ENCODE measurements at places on chromosomes 4 and X.
A peak's percentile ranks its signal among the peaks of the same experiment; 100 is the strongest.

GRCh38 chr4:25903900-25904747 is 9.9 kb upstream of the SMIM20 start:
- H3K27ac ChIP-seq: no peak overlapping the region
- no peak overlapping the region for H3K4me3 ChIP-seq
- no peak for DNase-seq
- no peaks in the 10 kb centered on the region for H3K4me1 ChIP-seq
- H3K36me3 ChIP-seq: no peaks in the 10 kb centered on the region

- no peaks in the 10 kb centered on the region for H3K36me3 ChIP-seq
- no peak overlapping the region for H3K4me3 ChIP-seq
- H3K27ac ChIP-seq: no peak overlapping the region
- no peak for DNase-seq
- no peaks in the 10 kb centered on the region for H3K4me1 ChIP-seq
- H3K27me3 ChIP-seq: no peaks in the 10 kb centered on the region
Observed at GRCh38 chrX:45261471-45261870, 60.8 kb upstream of the DIPK2B start.

DNA sequence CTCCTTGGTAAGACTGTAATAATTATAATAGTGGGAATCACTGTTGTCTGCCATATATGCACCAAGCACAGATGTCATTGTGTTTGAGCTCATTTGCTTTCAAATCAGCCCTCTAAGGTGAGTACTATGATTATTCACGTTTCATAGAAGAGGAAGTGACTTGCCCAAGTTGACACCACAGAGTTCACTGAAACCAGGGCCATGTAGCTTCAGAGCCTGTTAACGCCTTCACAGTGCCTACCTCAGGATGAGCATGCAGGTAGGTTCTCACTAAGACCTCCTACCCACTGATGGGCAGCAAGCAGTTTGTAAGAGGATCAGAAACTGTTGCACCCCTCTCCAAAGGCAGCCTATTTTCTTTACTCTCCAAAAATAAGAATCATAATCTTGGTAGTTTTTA is 27.4 kb downstream of the TMPRSS11A start:
- H3K4me3 ChIP-seq: no peak overlapping the region
- H3K4me1 ChIP-seq: no peaks in the 10 kb centered on the region
- DNase-seq: no peak
- no peaks in the 10 kb centered on the region for H3K27me3 ChIP-seq
- H3K27ac ChIP-seq: no peak overlapping the region

DNA sequence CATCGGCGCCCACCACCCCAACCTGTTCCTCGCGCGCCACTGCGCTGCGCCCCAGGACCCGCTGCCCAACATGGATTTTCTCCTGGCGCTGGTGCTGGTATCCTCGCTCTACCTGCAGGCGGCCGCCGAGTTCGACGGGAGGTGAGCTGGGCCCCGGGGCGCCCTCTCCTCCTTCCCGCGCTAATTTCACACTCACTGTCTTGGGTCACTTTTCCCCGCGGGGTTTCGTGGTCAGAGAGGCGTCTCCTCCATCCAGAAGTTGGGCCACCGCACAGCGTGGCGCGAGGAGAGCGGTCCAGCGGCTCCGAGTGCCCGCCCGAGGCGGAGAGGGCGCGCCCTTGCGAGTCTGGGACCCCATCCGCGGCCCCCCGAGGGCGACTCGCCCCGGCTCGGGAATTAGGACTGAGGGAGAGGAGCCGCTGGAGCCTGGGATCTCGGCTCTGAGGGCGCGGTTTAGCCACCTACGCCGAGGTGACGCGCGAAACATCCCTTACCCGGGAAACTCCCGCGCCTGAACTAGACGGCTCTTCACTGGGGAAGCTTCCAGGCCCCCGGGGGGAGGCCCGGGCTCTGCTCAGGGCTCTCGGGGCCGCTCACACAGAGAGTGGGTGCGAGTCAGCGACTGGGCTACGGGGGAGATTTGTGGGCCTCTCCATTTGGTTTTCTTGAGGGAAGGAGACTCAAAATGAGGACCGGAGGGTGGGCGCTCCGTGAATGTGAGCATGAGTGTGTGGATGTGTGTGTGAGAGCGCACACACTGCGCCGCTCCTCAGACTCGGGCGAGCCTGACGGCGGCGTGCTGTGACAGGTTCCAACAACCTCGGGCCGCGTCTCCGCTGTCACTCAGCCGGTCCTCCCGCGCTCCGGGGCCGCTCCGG is 551 bp downstream of the NPNT start:
- no peak overlapping the region for H3K27ac ChIP-seq
- no peaks in the 10 kb centered on the region for H3K4me1 ChIP-seq
- H3K36me3 ChIP-seq: no peaks in the 10 kb centered on the region
- peak overlapping the region; percentile 5 for H3K4me3 ChIP-seq
- H3K27me3 ChIP-seq: peaks cover 5% of the 10 kb centered on the region
- no peak for DNase-seq

DNA sequence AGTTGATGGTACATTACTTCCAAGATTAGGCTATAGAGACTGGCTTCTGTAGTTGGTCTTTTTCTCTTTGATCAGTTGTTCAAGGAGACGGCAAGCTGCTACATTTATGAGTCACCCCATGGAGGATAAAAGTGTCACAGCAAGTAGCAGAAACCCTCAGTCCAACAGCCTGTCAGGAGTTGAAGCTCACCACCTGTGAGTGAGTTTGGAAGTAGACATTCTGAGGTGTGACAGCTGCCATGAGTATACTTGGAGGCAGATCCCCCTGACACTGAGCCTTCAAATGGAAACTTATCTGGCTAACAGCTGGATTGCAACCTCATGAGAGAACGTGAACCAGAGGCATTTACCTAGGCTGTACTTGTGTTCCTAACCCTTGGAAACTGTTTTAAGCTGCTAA is 68.0 kb downstream of the CCNG2 start:
- H3K27me3 ChIP-seq: no peaks in the 10 kb centered on the region
- H3K4me1 ChIP-seq: no peaks in the 10 kb centered on the region
- no peak for DNase-seq
- H3K27ac ChIP-seq: no peak overlapping the region
- H3K4me3 ChIP-seq: no peak overlapping the region

GRCh38 chr4:2057382-2058065 is 1.6 kb upstream of the NAT8L start:
- H3K27me3 ChIP-seq: no peaks in the 10 kb centered on the region
- H3K4me3 ChIP-seq: no peak overlapping the region
- no peak overlapping the region for H3K27ac ChIP-seq
- H3K36me3 ChIP-seq: no peaks in the 10 kb centered on the region
- no peak for DNase-seq
- H3K4me1 ChIP-seq: peaks cover 16% of the 10 kb centered on the region

DNA sequence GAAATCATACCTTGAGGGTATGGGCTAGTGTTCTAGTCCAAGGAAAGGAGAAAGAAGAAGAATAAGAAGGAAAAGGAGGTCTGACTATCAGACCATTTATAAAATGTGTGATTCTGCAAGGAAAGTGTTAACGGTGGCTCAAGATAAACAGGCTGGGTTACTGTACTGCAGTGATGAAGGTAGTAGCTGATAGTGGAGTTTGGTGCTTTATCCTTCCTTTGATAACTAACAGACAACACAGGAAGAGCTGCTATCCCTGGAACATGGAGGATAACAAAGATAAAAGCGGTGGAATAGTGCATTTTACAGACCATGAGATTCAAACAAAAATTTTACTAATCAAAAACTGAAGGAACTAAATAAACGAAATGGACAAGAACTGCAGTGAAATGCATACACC is 2.6 kb downstream of the UNC5C start:
- no peak overlapping the region for H3K27ac ChIP-seq
- no peak overlapping the region for H3K4me3 ChIP-seq
- peaks cover 12% of the 10 kb centered on the region for H3K27me3 ChIP-seq
- DNase-seq: no peak
- H3K36me3 ChIP-seq: no peaks in the 10 kb centered on the region
- peaks cover 23% of the 10 kb centered on the region for H3K4me1 ChIP-seq

DNA sequence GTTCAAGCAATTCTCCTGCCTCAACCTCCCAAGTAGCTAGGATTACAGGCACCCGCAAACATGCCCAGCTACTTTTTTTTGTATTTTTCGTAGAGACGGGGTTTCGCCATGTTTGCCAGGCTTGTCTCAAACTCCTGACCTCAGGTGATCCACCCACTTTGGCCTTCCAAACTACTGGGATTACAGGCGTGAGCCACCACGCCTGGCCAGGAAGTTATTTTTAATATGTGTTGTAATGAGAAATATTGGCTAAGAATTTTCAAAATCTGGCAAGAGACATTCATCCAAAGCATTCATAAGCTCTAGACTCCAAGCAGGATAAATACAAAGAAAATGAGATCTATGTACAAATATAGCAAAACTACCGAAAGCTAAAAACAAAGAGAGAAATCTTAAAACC is 18.0 kb upstream of the METAP1 start:
- H3K36me3 ChIP-seq: no peaks in the 10 kb centered on the region
- no peak overlapping the region for H3K4me3 ChIP-seq
- no peak overlapping the region for H3K27ac ChIP-seq
- no peaks in the 10 kb centered on the region for H3K4me1 ChIP-seq
- H3K27me3 ChIP-seq: no peaks in the 10 kb centered on the region

DNA sequence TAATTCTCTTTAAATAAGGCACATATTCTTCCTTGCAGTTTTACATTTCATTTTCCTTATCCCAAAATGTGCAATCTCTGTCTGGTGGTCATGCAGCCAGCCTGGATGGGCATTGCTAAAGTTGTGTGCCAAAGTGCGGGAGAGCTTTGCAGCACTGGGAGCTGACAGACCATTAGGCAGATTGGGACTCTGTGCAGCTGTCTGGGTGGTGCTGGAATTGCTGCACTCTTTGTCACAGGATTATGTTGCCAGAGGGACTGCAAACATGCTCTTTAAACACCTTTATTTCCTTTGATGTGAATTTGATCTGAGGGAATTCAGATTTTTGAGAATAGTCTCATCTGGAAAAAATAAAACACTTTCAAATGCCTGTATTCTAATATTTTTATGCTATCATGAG is 956.2 kb upstream of the DIAPH2 start:
- no peaks in the 10 kb centered on the region for H3K27me3 ChIP-seq
- no peak overlapping the region for H3K4me3 ChIP-seq
- no peak overlapping the region for H3K27ac ChIP-seq
- DNase-seq: no peak

GRCh38 chr4:40471923-40472322 is 136.8 kb downstream of the CHRNA9 start:
- H3K36me3 ChIP-seq: no peaks in the 10 kb centered on the region
- DNase-seq: no peak
- H3K27me3 ChIP-seq: no peaks in the 10 kb centered on the region
- no peak overlapping the region for H3K4me3 ChIP-seq
- H3K27ac ChIP-seq: no peak overlapping the region
- peaks cover 2% of the 10 kb centered on the region for H3K4me1 ChIP-seq

- no peak overlapping the region for H3K4me3 ChIP-seq
- no peaks in the 10 kb centered on the region for H3K27me3 ChIP-seq
- H3K36me3 ChIP-seq: no peaks in the 10 kb centered on the region
Observed at GRCh38 chr4:10198365-10198764, 81.8 kb upstream of the WDR1 start.

DNA sequence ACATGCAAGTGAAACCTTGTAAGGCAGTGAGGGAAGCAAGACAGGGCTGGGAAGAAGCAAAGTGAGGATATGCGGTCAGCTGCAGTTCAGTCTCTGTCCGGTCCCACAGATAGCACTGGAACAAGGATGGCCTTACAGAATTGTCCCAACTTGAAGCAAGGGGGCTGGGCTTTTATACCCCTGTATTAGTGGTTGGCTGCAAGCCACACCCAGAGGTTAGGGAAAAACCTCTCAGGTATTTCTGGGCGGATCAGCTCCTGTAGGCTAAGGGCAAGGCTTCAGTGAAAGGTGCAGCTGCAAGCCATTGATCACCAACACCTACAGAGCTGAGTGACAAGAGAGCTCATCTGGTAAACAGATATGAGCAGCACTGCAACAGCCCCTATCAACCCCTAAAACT is 89.0 kb downstream of the KDR start:
- H3K4me1 ChIP-seq: no peaks in the 10 kb centered on the region
- no peak overlapping the region for H3K27ac ChIP-seq
- H3K4me3 ChIP-seq: no peak overlapping the region
- H3K27me3 ChIP-seq: no peaks in the 10 kb centered on the region
- DNase-seq: no peak

DNA sequence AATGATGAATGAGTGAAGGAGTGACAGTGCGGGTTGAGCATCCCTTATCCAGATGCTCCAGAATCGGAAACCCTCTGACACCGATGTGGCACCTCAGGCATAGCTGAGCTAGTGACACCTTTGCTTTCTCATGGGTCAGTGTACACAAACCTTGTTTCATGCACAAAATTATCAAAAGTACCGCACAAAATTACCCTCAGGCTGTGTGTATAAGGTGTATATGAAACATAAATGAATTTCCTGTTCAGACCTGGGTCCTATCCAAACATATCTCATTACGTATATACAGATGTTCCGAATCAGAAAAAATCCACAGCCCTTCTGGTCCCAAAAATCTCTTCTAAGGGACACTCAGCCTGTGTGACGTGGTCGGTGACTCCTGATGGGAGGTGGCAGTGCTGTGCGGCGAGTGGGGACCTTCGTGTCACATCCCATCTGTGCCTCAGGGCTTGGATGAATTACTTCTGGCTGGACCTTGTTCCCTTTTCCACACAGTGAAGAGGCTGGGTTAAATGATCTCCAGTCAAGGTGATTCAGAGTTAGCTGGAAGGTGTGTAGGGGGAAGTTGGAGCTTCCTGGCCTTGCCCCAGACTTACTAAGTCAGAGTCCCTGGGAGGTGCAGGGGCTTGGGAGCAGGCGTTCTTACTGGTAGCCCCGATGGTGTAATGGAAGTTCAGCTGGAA is 18.8 kb downstream of the RGS12 start:
- DNase-seq: no peak
- H3K4me3 ChIP-seq: no peak overlapping the region
- no peak overlapping the region for H3K27ac ChIP-seq

DNA sequence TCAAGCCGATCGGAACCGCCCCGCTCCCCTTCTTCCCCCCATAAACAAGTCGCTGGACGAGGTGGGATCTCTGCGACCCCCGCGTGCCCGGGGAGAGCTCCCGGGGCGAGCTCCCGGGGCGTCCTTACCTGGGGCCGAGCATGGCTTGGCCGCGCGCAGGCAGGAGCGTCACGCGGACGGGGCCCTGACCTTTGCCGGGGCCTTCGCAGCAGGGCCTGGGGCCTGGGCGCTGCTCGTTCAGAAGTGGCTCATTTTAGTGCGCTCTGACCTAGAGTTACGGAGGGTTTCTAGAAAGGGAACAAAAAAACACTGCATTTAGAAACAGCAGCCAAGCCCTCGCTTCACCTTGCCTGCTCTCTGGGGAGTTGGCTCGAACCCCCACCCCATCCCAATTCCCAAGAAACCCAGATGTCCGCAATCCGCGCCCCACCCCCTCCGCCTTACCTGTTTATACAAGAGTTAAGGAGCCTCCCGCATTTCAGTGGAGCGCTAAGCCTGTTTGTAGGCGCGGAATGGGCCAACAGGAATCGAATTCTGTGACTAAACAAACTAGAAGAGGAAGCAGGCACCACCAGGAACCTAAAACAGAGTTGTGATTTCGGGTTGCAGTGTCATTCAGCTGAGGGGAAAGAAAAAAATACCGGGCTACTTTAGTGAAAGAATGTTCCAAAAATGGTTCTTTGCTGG is 814 bp upstream of the RBM47 start:
- DNase-seq: peak; percentile 46
- no peaks in the 10 kb centered on the region for H3K27me3 ChIP-seq
- no peaks in the 10 kb centered on the region for H3K36me3 ChIP-seq
- peak overlapping the region; percentile 97 for H3K27ac ChIP-seq

GRCh38 chr4:133148690-133149363 is at the start of gene PCDH10:
PCDH10 (plus strand) TSS chr4:133149294; CDS start chr4:133150141, 847 bp downstream.
- H3K36me3 ChIP-seq: no peaks in the 10 kb centered on the region
- DNase-seq: peak; percentile 79
- H3K4me1 ChIP-seq: peaks cover 30% of the 10 kb centered on the region
- H3K4me3 ChIP-seq: no peak within 1 kb of the TSS
